ENCODE measurements at places on chromosomes 7 and 10. TPM values are rescaled to one million over a fixed set of nuclear protein-coding genes. Genes with fewer than 3 reads are reported as not detected.

DNA sequence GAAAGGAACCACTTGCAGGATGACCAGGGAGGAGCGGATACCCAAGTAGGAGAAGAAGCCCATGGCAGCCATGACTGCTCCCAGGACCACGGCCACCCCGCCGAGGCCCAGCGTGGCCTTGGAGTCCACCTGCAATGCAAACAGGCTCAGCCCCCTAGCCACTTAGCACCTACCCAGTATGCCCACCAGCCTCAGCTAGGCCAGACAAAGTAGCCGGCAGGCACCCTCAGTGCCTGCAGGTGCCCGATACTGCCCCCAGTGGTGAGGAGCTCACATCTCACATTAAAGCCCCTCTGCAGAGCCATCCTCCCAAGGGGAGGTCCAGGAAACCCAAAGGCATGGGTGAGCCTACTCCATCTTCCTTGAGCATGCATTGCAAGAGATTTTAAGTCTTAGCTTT, 6.6 kb downstream of the NPC1L1 start:
- DNase-seq, result peak; percentile 40

- no peak for DNase-seq
Observed at GRCh38 chr10:114404171-114405010, at the start of gene AFAP1L2. AFAP1L2 (minus strand) TSS chr10:114404502; CDS start chr10:114404455, 47 bp downstream.

FAM25G gene
- total RNA-seq, result not detected

SLC26A5 gene
- not detected for total RNA-seq

TET1 gene
- total RNA-seq, result 1.2 TPM

DPP6 gene
- total RNA-seq, result not detected

VIM gene
- total RNA-seq, result 783 TPM

All from CD8-positive, alpha-beta T cell (primary cell).